Hematopoietic multipotent progenitor cell treated with erythropoietin and hydrocortisone succinate and interleukin-3 and kit ligand, for 8 days (in vitro differentiated cells): ENCODE measurements at places on chromosomes 3 and 15.

- DNase-seq = no peak
Measured at GRCh38 chr3:196284396-196284795, 3.1 kb downstream of the PCYT1A start.

- DNase-seq = no peak
Measured at GRCh38 chr3:45007091-45007490, 19.0 kb upstream of the CLEC3B start.

- DNase-seq = no peak
Measured at GRCh38 chr3:195441051-195441450, 1.8 kb downstream of the ACAP2 start.

- DNase-seq = peak; percentile 54
Measured at GRCh38 chr15:95025924-95026728, 794.8 kb downstream of the MCTP2 start.

- DNase-seq = peak; percentile 61
Measured at GRCh38 chr15:78131295-78132061, at the start of gene CIB2. CIB2 (minus strand) TSS chr15:78131445; CDS start chr15:78131215, 230 bp downstream.

- DNase-seq = peak; percentile 55
Measured at GRCh38 chr3:37283011-37283410, 108.6 kb upstream of the LRRFIP2 start.

- DNase-seq = no peak
Measured at GRCh38 chr3:158912188-158912587, 110.3 kb downstream of the MFSD1 start.

- no peak for DNase-seq
Measured at GRCh38 chr15:88021601-88022000, 234.9 kb downstream of the NTRK3 start.
